ENCODE measurements at places on chromosomes 3 and 15.

GRCh38 chr3:117520582-117520981 lies 811.0 kb downstream of the TUSC7 start:
- DNase-seq = no peak

- no peak for DNase-seq
These were observed 298.9 kb downstream of the LRTM1 start for GRCh38 chr3:54628888-54629441.

DNA sequence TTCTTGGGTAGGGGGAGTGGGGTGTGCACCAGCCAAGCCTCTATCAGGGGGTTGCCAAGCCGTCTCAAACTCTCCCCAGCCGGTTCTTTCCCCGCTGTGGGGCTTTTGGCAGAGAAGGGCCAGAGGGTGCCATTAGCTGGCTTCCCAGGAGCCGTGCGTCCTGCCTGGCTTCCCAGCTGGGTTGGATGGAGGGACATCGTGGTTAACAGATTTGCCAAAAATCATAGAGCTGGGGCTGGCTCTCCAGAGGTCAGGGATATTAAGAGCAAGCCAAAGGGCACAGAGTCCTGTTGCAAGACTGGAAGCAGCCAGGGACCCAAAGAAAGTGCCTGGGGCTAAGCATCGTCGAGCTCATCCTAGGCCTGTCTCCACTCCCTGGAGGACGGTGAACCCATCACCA lies 104.6 kb upstream of the HES1 start:
- DNase-seq = no peak

- no peak for DNase-seq
These were observed 198.0 kb downstream of the THRB start for GRCh38 chr3:24296441-24297205.

- no peak for DNase-seq
These were observed 20.5 kb downstream of the IFT80 start for GRCh38 chr3:160378331-160379109.

DNA sequence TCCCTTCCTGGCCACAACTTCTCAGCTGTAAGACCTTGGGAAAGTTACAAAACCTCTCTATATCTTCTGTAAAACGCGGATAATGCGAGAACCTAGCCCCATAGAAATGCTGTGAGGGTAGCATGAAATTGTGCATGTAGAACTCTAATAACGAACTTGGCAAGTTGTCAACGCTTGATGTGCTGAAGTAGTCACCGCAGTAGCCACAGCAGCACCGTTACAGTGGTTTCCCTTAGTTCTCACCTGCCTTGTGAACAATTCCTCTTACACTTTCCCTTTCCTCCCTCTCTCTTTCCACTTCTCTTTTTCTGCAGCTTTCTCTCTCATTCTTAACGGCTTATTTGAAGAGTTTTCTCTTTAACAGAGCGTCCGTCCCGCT lies 447 bp upstream of the SHQ1 start:
- peak; percentile 41 for DNase-seq

DNA sequence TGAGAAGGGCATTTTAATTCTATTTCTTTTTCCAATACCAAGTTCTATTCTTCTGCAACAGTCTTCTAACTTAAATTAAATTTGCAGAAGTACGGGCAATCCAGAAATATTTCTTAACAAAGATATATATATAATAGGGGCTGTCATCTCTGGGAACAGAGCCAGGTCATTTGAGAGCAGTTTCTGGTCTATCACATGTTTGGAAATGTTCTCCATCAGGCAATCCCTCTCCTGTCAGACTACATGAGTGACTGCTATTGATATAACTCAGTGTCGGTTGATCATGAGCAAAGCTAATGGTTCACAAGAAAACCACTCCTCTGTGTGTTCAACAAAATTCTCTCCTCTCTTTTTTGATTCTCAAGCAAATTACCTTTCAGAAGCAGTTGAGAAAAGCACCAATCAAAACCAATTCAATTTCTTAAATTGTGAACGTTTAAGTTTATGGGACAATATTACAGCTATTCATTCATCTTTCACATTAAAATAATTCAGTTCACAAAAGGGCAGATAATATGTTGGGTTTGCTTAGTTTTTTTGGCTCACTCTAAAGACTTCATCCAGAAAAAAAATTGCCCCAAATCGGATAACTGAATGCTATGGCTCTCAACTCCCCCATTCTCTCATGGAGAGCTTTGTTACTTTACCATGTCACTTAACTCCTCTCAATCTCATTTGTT lies 152.9 kb upstream of the TGFBR2 start:
- DNase-seq = no peak

- no peak for DNase-seq
These were observed 34.2 kb upstream of the CSPG5 start for GRCh38 chr3:47612879-47613278.

DNA sequence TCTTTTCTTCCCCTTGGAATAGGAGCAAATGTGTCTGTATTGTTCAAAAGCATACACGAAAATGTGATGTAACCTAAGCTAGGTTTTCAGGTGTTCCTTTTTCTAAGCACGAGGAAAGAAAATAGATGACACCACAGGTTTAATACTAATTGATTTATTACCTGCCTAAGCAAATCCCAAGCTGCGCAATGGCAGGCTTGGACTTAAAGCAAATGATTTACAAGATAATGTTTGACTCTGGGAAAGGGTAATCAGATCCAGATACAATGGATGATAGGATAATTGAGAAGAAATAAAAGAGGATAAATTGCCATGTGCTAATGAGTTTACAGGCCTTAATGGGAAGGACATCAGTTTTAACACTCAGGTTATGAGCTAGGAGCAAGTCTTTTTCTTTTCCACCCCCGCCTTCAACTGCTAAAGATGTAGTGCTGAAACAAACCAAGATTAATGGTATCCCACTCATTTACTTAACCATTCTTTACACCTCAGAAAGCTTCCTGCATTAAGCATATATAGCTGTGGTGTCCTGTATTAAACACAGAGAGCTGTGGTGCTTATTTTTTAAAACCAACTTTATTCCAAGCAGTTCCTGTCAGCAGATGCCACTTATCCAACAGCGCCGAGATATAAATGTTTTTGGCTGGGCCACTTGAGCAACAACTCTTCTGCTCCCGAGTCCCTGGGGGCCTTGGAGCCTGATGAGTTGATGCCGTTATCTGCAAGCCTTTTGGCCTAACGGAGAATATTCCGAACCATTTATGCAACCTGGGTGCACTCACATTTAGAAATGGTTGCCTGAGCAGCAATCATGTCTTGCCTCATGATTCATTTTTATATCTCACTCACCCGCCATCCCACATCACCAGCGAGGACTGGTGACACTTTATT lies 205.5 kb downstream of the MECOM start:
- DNase-seq = no peak

DNA sequence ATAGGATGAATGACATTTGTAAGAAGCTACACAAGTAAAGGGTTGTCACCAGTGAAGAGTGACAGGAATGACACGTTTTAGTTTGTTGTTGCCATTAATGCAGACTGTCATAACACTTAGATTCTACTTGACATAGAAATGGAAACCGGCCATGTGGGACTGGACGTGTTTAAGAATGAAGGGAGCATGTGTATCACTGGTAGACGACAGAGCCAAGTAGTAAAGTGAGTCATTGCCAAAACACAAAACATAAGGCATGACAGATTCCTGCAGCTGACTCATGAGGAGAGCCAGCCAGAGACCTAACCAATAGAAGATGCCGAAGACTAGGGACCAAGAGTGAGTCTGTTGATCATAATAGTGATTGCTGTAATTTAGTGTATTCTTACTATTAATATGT lies 106.2 kb upstream of the PLAAT1 start:
- DNase-seq = no peak

DNA sequence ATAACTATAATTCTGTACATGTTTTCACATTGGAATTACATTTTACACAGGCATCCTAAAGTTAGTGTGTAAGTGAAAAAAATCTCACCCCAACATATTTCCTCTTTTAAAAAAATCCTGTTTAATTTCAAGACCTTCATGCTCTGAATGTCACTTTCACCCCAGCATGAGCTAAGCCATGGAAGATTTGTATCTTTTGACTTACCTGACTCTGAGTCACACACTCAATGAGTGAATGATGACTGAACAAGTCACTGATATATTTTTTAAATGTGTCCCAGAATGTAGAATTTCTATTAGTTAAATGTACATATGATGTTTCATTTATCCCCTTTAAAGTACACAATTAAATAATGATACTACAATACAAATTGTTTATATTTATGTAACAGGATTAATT lies 199.9 kb upstream of the RBMS3 start:
- DNase-seq = no peak

DNA sequence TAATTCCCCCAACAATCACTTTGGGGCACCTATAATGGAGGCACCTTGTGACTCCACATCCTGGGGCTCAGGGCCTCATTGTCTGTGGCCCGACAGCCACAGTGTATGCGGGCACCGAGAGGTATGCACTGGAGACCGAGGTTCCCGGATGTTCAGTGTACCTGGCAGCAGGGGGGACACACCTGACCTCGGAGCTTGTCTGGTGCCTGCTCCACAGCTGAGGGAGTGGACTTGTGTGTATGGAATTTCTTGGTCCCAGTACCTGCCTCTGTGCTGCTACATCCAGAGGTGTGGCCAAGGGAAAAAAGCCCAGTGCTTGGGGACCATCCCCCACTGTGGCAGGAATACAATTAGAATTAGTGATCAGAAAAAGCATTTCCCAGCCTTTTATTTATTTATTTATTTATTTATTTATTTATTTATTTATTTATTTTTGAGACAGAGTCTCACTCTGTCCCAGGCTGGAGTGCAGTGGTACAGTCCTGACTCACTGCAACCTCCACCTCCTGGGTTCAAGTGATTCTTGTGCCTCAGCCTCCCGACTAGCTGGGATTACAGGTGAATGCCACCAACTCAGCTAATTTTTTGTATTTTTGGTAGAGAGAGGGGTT lies 8.8 kb upstream of the AEN start:
- no peak for DNase-seq

- DNase-seq = no peak
These were observed 2.1 kb upstream of the ACKR4 start for GRCh38 chr3:132595014-132595413.

DNA sequence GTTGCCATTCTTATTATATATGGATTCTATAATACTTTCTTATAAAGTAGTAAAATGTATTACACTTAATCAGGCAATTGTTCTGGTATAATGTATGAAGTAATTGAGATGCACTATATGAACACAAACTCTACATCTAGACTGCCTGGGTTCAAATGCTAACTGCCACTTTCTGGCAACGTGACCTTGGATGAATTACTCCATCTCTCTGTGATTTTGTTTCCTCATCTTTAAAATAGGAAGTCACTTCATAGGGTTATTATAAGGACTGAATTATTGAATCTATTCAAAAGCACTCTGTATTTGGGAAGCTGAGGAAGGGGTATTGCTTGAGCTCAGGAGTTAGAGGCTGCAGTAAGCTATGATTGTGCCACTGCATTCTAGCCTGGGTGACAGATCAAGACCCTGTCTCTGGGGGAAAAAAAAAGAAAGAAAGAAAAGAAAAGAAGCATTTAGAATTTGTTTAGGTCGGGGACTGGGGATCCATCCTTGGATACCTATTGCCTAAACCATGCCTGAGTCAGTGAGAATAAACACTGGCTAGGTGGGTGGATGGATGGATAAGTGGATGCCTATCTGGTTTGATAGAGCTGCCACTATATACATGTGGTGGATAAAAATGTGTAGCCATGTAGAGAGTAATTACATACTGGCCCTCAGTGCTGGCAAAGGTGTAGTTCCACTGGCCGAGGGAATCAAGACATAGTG lies 2.5 kb downstream of the TM4SF1 start:
- no peak for DNase-seq

DNA sequence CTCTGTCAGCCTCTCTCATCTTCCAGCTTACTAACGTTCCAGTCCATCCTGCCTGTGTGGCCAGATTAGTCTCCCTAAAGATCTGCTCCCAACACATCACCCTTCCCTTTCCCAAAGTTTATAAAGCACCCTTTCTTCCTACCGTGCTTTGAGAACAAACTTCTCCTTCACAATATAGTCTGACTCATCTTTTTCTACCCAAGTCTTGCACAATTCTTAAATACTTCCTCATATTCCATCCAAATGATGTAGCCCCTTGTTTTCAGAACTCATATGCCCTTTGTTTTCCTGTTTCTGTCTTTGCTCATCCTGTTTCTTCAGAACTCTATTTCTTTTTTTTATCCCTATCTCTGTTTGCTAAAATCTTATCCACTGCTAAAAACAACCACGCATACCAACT lies 326.8 kb downstream of the MFSD1 start:
- DNase-seq = no peak

GRCh38 chr3:131714585-131715220 lies 211.9 kb upstream of the MRPL3 start:
- DNase-seq = no peak
